ENCODE measurements at places on chromosomes 3 and 15.

- no peak for DNase-seq
Observed at GRCh38 chr3:170517242-170517945, 68.5 kb downstream of the SLC7A14 start.

DNA sequence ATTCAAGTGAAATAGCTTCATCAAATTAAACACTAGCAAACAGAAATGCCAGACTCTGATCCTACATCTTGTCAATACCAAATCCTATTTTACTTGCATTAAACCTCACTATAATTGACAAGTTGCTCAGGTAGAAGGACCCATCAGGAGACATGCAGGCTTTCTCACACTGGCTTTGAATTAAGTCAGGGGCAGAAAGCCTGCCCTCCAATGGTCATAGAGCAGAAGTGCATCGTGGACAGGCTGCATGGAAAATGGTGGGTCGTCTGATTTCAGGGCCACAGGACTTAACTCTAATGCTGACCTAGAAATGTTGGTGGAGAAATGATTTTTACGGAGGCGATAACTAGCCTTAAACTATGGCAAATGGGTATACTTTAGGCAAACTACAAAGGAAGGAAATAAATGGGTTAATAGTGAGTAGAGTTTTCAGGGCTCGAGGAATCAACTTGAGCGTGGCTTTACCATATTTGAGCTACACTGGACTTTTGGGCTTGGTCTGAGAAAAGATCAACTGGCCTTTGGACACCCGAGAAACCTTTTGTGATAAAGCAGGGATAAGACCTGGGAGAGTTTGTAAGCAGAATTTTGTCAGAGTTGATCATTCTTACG lies 283.9 kb downstream of the GRM7 start:
- no peak for DNase-seq

- no peak for DNase-seq
Observed at GRCh38 chr3:179840985-179841384, 188.1 kb downstream of the USP13 start.

DNA sequence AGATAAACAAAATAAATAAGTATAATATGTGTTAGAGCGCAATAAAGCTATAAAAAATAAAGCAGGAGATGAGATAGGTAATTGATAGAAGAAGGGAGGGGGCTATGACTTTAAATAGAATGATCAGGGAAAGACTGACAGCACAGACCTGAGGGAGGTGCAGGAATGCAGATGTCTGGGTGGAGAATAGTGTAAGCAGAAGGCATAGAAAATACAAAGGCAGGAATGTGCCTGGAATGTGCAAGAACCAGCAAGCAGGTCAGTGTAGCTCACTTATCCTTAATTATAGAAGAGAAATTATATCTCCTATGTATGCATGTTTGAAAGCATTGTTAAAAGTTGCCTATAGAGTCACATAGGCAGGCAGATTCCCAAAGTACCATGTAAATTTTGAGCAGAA lies 239.4 kb upstream of the SOX14 start:
- no peak for DNase-seq

DNA sequence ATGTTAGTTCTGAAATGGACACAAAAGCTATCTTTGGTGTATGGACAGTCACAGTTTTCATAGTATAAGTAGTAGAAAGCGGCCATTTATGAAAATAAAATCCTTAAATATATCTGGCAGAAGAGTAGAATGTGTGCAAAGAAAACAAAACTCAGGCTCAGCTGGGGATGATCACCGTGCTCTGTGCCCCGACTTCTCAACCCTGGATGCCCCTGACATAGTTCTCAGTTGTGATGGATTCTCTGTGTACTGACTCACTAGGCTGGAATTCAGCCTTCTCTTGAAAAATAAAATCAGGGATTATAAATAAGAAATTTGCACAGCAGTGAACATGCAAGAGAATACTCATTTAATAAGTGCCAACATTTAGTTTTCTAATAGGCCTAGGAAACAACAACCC lies 925.1 kb upstream of the NR2F2 start:
- DNase-seq: no peak

DNA sequence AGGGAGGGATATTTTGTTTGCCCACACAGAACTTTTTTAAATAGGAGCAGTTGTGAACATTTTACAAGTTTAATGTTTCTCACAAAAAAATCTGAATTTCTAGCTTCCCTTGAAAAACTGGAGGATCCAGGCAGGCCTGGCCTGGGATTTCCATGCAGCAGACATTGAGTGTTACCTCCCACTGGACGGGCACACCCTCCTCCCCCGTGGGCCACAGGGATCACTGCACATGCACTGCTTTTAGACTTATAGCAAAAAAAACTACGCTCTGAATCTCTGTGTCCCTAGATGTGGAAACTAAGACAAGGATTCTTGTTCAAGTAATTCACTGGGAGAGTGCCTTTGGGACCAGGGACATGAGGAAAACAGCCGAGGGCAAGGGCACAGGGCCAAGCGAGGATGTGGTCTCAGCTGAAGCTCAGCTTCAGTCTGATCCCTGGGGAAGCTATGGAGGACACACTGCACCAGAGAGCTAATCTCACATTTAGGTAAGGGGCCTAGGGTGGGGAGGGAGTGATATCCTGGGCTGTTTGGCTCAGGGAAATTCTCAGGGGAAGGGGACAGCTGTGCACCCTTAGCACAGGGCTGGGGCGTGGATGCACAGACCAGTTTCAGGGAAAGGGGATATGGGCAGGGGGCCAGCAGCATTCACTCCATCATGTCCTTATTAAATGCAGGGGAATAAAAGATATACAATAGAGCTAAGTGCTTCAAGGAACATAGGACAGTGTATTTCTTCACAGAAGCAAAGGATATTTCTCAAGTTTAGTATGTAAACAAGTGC lies 46.0 kb downstream of the FSIP1 start:
- DNase-seq: no peak

- no peak for DNase-seq
Observed at GRCh38 chr3:153290268-153291015, 128.4 kb downstream of the RAP2B start.

DNA sequence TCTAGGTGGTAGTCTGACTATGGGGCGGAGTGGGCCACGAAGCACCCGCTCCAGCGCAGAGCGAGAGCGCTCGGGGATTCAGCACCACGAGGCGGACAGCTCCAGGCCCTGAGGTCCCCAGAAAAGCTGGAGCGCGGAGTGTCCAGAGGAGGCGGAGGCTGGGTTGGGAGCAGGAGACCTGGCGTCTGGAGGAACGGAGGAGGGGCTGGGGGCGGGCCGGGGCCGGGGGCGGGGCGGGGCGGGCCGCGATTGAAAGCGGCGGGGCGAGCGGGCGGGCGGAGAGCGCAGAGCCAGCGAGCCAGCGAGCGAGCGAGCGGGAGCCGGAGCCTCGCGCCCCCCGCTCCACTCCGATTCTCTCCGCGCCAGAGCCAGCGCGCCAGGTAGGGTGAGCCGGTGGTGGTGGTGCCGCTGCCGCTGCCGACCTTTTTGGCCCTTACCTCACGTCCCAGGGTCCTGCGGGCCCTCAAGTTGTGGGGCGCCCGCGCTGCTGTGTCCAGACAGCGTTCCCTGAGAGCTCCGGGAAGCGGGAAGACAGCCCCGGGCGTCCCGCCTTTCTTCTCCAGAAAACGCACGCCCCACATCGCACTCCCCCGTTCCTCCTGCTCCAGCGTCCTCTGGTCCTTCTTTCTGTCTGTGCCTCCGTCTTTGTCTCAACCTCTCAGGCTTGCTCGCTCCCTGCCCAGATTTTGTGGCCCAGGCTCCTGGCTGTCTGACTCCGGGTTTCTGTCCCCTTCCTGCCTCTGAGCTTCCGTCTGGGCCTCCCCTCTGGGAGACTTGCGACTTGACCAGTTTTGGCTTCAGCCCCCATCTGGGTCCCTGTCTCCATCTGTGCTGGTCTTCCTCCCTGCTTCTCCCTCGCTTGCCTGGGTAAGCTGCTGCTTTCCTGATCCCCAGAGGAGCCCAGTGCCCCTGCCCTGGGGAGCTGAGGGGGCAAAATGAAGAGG lies at the start of gene GRM2:
Gene GRM2, plus strand, starts transcription at position 281 of the 944 bp plus-strand sequence. CDS start 1,916 bp downstream, outside the sequence.
- no peak for DNase-seq

GRCh38 chr3:152323834-152324233 lies 55.1 kb downstream of the MBNL1 start:
- no peak for DNase-seq

- DNase-seq: no peak
Observed at GRCh38 chr15:36501063-36501678, 78.3 kb upstream of the CDIN1 start.

DNA sequence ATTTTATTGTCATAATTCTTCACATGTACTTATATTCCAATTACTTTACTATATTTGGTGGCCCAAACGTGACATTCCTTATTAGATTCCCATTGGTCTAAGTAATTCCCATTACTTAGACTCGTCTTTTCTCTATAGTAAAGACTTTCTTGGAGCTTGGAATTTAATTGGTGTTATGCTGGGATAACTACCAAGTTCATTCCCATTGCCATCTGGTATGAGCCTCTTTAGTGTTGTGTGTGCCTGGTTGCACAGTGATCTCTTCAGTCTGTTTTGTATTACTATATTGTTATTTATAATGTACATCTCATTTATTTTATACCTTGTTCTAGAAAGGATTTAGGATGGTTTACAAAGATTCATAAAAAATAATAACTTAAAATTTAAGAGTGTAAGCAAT lies 27.8 kb downstream of the TMEM108 start:
- DNase-seq: no peak

DNA sequence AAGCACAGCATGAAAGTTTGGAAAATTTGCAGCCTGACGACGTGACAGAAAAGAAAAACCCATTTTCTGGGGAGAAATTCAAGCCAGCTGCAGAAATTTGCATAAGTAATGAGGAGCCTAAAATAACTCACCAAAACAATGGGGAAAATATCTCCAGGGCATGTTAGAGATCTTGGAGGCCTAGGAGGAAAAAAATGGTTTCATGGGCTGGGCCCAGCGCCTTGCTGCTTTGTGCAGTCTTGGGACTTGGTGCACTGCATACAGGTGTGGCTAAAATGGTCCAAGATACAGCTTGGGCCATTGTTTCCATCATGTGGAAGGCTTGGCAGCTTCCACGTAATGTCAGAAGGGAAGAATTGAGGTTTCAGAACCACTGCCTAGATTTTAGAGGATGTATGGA lies 428.5 kb upstream of the FRG2C start:
- no peak for DNase-seq

DNA sequence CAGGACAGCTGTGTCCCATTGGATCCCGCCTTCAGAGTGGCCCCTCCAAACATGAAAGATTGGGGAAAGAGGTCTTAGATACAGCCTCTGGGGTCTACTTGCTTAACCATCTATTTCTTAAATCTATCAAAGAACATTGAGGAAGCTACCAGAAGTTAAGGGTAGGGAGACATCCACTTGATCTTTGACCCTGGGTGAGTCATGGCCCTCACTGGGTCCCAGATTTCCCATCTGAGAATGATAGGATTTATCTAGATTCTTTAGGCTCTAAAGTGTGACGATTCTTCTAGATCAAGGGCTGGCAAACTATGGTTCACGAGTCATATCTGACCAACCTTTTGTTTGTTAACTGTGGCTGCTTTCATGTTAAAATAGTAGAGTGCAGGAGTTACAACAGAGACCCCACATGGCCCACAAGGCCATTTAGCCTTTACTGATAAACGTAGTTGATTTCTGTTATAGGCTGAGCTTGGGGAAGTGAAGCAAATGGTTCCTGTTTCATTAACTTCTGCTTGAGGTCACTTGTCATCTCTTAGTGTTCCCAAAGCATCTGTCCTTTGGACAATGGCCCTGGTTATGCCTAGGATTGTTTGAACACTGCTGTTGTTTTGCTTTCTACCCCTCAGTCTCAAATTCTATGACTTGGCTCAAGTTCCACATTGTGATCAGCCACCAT lies 8.0 kb downstream of the MUC13 start:
- DNase-seq: no peak

DNA sequence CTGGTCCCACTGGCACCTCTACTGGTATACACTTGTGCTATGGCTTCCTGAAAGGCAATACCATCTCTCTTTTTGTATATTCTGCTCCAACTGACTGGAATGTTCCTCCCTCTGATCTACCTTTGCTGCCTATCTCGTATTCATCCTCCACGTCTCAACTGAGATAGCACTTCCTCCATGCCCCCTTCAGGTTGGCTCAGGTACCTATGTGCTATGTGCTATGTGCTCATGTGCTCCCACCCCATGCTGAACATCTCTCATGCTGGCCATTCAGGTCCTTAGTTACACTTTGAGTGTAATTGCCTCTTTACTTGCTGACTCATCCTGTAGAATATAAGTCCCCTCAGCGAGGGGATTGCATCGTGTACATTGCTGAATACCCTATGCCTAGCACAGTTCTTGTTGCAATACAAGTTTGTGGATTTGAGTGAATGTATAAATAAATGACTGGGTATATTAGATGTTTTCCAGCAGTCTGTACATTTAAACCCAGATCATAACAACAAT lies 156.9 kb downstream of the SOX2 start:
- DNase-seq: no peak

GRCh38 chr15:29203718-29204368 lies 65.8 kb downstream of the NSMCE3 start:
- no peak for DNase-seq

GRCh38 chr3:151604891-151605290 lies 128.8 kb upstream of the AADACL2 start:
- no peak for DNase-seq

DNA sequence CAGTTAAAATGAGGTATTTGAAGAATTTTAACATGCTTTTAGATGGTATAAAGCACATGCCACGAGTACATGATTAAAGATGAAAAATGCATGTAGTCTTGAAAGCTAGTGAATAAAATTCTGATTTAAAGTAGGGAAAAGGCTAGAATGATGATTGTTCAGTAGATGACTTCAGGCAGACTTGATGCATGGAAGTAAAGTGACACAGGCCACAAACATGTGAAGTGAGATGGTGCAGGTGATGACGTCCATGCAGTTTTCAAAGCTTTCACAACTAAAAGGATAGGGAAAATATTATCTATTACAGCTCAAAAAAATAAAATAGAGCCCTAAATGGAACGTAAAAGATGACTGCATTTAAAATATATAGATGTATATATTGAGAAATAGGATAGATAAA lies 140.9 kb downstream of the TFG start:
- no peak for DNase-seq

DNA sequence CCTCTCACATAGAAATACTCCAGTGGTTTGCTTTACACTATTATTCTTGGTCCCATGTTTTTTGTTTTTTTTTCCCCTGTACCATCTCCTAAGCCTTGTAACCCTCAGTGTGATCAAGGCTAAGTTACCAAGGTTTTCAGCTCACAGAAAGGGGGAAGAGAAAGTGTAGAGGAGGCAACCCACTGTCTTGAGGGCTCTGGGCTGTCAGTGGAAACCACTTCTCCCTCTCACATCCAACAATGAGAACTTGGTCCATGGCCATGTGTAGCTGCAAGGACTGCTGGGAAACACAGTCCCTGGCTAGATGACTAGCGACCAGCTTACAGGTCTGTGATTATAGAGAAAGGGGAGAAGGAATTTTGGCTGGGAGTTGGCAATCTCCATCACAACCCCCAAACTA lies 30.3 kb downstream of the GPD1L start:
- DNase-seq: no peak

- DNase-seq: no peak
Observed at GRCh38 chr3:129068291-129068886, 7.8 kb downstream of the GP9 start.

- DNase-seq: no peak
Observed at GRCh38 chr3:50924638-50925037, 249.9 kb downstream of the DOCK3 start.
